ENCODE measurements at places on chromosomes 7 and 10.

- no peak for DNase-seq
These were observed 242.6 kb downstream of the GLRX3 start for GRCh38 chr10:130378556-130379400.

DNA sequence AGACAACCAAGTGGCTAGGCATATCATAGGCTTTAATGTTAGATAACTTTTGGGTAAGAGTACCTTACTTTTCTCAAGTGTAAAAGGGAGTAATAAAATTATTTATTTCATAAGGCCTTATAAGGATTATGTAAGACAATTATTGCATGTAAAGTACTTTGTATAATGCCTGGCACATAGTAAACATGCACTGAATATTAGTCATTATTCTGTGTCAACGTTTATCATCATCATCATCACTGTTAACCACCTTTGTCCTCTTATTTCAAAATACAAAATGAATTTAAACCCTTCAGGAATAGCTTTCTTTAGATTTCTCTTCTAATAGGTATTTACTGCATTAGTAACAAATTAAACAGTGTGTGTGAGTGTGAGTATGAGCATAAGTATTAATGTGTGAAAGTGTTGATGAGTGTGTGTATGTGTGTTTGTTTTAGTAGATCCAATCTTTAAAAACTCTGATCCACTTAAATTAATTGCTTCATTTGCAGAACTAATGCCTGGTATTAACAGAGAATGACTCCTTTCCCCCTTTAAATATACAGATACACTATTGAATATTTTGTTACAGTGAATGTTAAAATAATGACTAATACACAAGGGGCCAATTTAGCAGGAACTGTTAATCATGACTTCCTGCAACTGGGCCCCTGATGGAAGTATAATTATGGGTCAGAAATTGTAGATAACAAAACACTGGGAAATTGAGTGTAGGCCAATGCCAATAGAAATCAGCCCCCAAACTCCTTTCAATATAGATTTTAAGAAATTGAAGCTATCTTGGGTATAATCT is 213.3 kb upstream of the FZD8 start:
- DNase-seq: no peak

- no peak for DNase-seq
These were observed 180.2 kb upstream of the FZD8 start for GRCh38 chr10:35822316-35822715.

GRCh38 chr7:100629117-100629716 is 12.1 kb downstream of the TFR2 start:
- DNase-seq: peak; percentile 51

DNA sequence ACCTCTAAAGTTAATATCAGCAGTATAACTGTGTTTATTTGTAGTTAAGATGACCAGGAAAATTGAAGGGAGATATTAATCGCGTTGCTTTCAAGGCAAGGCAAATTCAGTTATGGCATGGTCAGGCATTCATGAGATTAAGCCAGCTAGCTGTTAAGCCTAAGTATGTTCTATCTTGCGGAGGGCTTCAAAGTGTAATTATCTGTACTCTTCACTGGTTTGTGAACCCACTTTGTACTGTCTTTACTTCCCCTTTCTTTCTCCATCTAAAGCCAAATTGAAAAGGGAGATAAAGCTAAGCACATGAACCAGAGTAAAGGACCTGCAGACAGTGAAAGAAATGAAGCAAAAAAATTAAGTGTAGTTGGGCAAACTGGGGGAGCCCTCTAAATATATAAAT is 483.1 kb upstream of the NRP1 start:
- no peak for DNase-seq

DNA sequence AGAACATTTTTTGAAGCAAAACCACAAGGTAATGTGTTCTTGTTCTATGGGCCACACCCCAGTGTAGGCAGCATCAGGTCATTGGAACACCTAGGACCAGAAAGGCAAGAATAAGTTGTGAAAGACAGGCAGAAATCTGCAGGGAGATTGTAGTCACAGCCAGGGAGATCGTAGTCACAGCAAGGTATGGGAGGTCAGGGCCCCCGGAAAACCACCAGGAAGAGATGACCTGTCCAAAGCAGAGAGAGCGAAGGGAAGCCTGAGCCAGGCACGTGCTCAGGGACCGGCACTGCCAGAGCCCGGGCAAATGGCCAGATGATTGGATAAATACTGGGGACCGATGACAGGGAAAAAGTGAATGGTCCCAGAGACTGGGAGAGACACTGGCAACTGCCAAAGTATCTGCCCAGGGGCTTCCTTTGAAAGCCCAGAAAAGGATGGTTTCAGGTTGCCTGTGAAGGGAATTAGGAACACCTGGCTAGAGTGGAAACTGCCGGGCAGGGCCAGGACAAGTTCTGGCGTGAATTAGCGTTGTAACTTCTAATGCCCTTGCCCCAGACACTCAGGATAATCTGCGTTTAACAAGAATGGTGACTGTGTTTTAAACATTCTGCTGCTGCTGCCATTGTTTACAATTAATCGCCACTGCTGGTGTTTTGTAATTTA is 3.9 kb upstream of the NOBOX start:
- DNase-seq: no peak

DNA sequence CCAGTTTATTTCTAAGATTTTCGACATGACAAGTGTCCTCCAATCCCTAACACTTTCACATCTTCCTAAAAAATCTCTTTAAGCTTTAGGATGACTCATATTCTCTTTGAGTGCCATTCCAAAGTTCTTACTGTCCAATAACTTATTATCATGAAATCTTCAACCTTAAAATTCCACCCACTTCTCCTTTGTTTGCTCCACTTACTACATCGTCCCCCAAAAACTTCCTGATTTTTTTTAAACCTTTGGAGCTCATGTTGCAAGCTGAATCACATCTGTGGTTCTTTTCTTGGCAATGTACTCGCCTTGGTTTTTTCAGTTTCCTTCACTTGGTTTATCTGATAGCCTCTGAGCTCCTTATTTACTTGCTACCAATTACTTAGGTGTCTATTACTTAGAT is 39.2 kb upstream of the JCAD start:
- no peak for DNase-seq

DNA sequence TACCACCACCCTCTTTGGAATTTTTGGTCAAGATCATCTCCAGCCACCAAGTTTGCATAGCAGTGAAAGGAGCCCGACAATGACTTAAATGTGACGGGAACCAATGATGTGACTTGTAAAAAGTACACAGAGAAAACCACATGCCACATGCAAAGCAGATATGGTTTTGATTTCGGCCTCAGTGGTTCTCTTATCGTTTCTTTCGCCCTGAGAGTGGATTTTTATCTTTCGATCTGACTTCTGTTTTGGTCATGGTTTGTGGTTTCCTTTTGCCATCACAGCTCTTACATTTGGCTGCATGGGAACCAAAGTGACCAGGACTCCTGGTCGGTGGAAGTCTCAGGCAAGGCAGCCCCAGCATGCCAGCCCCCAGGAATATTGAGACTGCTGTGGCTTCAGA is 31.5 kb downstream of the TCF7L2 start:
- DNase-seq: peak; percentile 55

GRCh38 chr10:87000491-87000890 is 19.6 kb upstream of the FAM25A start:
- DNase-seq: no peak

GRCh38 chr10:22784668-22785067 is 70.3 kb upstream of the PIP4K2A start:
- no peak for DNase-seq

DNA sequence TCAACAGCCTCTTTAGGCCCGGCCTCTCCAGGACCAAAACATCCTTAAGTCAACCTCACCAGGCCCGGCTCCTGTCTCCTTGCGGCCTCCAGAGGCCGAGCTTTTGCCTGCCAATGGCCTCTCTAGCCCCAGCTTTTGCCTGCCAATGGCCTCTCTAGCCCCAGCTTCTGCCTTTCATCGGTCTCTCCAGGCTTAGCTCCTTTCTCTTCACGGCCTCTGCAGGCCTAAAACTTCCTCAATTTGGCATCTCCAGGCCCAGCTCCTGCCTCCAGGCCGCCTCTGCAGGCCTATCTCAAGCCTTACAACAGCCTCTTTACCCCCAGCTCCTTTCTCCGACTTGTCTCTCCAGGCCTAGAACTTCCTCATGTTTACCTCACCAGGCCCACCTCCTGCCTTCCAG is 15.7 kb upstream of the TMEM248 start:
- DNase-seq: no peak

- DNase-seq: no peak
These were observed 603.7 kb upstream of the ADARB2 start for GRCh38 chr10:2340831-2341647.

GRCh38 chr10:97109547-97109946 is 76.2 kb downstream of the SLIT1 start:
- DNase-seq: no peak

DNA sequence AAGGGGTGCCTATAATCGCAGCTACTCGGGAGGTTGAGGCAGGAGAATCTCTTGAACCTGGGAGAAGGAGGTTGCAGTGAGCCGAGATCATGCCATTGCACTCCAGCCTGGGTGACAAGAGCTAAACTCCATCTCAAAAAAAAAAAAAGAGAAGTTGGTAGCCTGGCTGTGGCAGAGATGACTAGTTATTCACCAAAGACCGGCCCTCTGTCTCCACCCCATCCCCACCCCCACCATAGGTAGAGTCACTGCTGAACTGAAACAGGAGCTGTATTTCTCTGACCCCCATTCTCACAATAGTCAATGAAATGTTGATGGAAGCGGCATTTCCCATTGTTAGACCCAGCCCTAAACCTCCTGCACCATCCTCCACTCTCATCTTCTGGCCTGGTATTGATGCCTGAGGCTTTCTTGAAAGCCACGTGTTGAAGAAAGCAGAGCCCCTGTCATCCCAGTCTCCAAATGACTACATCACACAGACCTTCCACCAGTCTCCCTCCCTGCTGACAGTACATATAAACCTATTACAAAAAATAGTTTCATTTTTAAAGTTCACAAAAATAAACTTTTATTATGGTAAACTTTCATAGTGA is 9.4 kb upstream of the PIK3CG start:
- no peak for DNase-seq

GRCh38 chr10:12541446-12542067 is 192.2 kb downstream of the CAMK1D start:
- no peak for DNase-seq

DNA sequence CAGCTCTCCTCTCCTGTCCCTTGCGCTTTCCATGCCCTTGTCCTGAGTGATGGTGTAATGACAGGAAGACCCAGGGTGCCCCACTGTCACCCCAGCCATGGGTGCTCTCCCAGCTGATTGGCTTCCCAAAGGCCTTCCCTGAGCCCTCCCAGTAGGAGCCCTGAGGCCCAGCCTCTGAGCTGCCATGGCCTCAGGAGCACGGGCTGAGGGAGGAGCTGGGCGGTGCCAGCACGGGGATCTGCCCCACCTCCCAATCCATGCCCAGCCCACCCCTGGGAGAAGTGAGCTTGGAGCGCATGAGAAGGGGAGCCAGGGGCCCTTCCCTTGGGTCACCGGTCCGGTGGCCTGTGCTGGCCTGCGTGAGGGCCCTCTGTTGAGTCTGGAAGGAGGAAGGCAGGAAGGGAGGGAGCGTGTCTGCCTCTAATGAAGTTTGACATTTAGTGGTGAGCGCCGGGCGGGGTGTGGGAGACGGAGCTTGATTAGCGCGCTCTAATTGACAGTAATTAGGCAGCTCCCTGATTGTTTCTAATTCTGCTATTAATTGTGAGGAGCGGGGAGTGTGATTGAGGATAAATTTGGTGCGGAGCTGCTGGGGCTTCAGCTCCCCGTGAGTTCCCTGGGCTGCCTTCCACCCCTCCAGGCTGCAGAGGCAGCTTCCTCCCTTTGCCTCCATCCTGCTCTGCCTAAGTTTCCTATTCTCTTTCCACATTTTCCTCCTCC is 28.3 kb downstream of the GBX1 start:
- peak; percentile 29 for DNase-seq

GRCh38 chr7:6153646-6154541 is 118.5 kb downstream of the CYTH3 start:
- no peak for DNase-seq

DNA sequence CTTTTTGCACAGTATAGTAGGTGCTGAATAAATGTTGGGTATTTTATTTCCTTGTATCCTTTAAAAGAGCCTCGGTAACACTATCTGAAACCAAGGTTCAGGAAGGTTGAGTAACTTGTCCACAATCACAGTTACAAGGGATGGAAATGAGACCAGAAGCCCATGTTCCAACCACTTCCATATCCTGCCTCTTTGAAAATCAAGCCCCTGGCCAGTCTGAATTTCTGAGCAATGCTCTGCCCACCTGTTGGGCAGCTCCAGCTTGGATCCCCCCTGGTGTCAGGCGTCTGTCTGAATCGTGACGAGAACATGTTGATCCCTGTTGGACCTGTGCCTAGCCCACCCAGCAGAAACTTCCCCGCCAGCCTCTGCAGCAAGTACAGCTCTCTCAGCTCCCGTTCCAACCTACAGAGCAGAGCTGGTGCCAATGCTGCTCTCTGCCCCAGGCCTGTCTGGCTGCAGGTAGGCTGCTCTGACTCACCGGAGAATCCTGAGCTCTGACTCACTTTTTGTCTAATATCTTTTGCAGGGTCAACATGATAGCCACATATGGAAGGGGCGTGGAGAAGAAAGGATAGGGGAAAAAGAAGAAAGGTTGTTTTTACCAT is 595.5 kb downstream of the INHBA start:
- no peak for DNase-seq

DNA sequence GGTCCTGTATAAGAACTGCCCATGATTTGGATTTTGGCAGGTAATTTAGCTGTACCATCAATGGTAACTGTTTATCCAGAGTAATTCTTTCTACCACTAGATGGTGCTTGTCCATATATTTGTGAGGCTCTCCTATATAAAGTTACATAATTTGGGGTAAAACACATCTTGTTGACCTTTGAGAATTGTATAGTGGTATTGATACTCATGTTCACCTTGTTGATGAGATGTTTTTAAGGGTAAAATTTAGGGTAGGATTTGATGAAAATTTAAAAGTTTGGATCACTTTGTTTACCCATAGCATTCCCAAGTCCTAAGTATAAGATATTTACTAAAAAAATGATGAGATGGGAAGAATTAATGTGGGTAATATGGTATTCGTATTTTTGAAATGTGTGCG is 31.6 kb downstream of the ST7 start:
- no peak for DNase-seq

- DNase-seq: no peak
These were observed 591.4 kb downstream of the PARD3 start for GRCh38 chr10:34223658-34224057.
